ENCODE measurements at places on chromosomes 3 and 15.

- no peaks in the 10 kb centered on the region for H3K36me3 ChIP-seq
- H3K27me3 ChIP-seq: peaks cover 10% of the 10 kb centered on the region
- no peak overlapping the region for H3K27ac ChIP-seq
- no peak for DNase-seq
- H3K4me3 ChIP-seq: no peak overlapping the region
- no peaks in the 10 kb centered on the region for H3K4me1 ChIP-seq
Measured at GRCh38 chr3:155393316-155393715, 99.8 kb upstream of the STRIT1 start.

DNA sequence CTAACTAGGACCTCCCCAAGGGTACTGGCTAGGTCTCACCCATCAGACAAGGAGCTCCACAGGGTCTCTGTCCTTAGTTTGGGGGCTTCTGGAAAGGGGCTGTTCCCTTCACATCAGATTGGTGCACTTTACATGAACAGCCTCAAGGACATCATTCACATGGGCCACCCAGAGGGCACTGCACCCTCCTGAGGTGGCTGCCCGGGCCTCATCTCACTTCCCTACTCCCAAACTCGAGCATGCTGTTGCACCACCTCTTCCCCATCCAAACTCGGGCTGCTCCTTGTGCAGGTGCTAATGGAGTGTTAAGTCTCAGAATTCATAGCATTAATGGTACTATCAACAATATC lies 48.1 kb downstream of the RAB11A start:
- no peaks in the 10 kb centered on the region for H3K27me3 ChIP-seq
- H3K4me3 ChIP-seq: no peak overlapping the region
- no peak overlapping the region for H3K27ac ChIP-seq

DNA sequence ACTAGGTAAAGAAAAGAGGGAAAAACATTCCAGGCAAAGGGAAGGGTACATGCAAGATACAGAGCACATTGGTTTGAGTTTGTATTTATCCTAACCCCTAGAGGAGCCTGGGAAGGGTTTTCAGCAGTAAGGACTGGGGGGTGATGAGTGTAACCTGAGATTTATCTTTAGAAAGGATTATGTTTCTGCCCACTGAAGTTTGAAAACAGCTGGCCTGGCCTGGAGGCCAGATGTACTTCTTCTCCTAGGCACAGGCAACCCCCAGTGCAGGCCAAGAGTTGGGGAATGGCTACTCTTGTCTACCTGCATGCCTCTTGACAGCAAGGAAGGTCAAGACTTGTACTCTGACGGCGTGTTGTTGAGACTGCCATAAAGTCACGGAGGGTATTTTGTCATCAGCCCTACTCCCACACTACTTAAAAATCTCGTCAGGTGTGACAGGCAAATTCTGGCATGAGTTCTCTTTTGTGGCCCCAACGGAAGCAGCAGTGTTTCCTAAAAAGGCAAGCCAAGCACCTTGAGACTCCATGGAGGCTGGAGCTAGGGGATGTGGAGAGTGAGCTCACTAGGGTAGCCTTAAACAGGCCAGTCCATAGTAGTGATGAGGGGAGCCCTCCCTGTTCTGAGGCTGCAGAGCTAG lies 241.5 kb upstream of the WNT5A start:
- H3K27ac ChIP-seq: no peak overlapping the region
- H3K27me3 ChIP-seq: peaks cover 7% of the 10 kb centered on the region
- DNase-seq: no peak
- H3K4me1 ChIP-seq: no peaks in the 10 kb centered on the region

DNA sequence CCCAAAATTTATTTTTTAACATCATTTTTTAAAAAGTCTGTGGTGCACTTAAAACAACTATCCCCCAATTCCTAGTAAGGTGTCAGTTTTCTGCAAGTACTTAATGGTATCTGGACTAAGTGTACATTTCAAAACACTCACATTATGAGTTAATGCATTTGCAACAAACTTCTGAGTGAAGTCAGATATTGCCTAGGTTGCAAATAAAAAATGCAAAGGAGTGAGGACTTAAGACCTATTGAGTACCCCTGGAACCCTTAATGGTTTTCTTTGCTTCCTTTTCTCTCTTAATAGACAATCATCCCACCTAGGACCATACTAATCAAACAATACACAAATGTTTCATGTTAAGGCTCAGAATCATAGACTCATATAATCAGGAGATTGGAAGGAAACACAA lies 1.8 kb upstream of the P2RY1 start:
- peaks cover 17% of the 10 kb centered on the region for H3K4me1 ChIP-seq
- no peak overlapping the region for H3K27ac ChIP-seq
- H3K27me3 ChIP-seq: peaks cover 38% of the 10 kb centered on the region
- H3K4me3 ChIP-seq: no peak overlapping the region
- no peak for DNase-seq

DNA sequence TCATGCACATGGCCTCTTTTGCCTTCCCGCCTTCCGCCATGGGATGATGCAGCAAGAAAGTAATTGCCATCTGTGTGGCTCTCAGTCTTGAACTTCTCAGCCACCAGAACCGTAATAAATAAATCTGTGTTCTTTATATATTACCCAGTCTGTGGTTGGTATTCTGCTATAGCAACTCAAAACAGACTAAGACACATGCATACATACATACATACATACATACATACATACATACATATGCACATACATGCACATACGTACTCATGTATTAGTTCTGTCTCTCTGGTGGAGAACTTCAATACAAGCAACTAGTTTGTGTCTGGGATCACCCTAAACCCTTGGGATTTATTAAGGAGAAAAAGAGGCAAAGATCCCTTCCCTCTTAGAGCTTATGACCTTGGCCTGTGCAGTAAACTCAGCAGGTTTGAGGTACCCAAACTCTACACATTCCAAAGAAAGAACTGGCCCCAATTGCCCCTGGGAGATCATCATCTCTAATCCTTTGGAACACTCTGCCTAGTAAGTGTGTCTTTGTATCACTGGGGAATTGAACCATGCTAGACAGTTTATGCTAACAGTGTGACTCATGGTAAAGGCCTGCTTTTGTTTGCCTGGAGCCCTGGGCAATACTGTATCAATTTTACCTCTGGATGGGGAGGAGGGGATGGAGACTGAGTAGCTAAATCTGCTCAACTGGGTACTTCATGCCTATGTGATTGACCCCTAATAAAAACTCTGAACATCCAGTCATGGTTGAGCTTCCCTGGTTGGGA lies 115.6 kb upstream of the LMCD1 start:
- no peak overlapping the region for H3K4me3 ChIP-seq
- H3K36me3 ChIP-seq: no peaks in the 10 kb centered on the region
- H3K27ac ChIP-seq: no peak overlapping the region
- H3K4me1 ChIP-seq: no peaks in the 10 kb centered on the region
- H3K27me3 ChIP-seq: no peaks in the 10 kb centered on the region
- no peak for DNase-seq

- H3K27me3 ChIP-seq: no peaks in the 10 kb centered on the region
- H3K4me3 ChIP-seq: no peak overlapping the region
- peaks cover 34% of the 10 kb centered on the region for H3K36me3 ChIP-seq
- DNase-seq: no peak
- H3K27ac ChIP-seq: no peak overlapping the region
- peaks cover 27% of the 10 kb centered on the region for H3K4me1 ChIP-seq
Measured at GRCh38 chr15:51724199-51724598, 13.3 kb downstream of the LYSMD2 start.

DNA sequence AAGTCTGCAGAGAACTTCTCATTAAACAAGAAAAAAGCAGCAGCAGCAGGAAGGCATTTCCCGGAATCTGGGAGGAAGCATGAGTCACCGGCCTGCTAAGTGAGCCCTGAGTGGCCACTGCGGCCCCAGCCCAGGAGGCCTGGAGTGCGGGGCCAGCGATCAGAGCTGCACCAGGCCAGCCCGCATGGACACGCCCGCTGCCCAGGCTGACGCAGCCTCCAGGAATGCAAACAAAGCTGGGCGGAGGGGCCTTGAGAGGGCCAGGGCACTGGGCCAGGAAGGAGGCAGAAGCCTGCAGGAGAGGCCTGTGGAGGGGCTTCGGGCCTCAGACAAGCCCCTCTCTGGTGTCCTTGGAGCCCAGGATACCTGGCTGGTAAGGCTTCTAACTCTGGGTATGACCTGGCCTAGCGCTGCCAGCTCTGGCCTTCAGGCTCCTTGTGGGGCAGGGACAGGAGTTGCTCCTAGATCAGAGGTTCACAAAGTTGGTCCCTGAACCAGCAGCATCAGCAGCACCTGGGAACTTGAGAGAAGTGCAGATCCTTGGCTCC lies 101.2 kb downstream of the SMAD6 start:
- H3K4me3 ChIP-seq: no peak overlapping the region
- DNase-seq: no peak
- peaks cover 5% of the 10 kb centered on the region for H3K27me3 ChIP-seq
- H3K36me3 ChIP-seq: no peaks in the 10 kb centered on the region
- H3K4me1 ChIP-seq: no peaks in the 10 kb centered on the region
- H3K27ac ChIP-seq: no peak overlapping the region

DNA sequence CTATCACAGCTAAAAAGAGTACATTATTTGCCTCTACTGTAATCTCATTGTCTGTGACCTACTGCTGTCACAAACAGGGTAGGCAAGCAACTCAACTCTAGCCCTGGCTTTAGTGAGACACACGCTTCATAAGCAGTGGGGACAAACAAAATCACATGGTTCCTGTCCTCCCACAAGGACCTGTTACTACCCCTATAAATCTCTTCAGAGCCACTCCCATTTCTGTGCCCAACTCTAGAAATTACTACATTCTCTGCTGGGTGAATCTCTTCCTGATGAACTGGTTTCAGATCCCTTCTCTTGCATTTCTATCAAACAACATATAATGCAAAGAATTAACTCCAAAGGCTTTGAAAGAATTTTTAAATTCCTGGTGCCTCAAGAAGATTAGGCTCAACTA lies 117.3 kb downstream of the DMXL2 start:
- H3K27ac ChIP-seq: no peak overlapping the region
- H3K4me1 ChIP-seq: no peaks in the 10 kb centered on the region
- no peaks in the 10 kb centered on the region for H3K27me3 ChIP-seq
- no peak overlapping the region for H3K4me3 ChIP-seq

DNA sequence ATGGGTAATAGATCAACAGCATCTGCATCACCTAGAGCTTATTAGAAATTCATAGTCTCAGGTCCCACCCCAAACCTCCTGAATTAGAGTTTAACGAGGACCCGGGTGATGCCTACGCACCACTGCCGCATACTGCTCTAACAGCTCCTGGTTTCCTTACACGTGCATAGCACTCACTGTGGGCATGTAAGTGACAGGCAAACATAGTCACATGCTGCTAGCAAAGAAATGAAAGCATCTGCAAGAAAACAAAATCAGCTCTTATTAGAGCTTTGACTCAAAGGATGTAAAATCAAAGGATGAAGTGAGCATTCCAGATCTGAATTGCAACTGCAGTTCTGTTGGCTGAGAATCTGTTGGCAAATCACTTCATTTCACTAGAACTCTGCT lies 19.1 kb upstream of the RIOX2 start:
- peak overlapping the region; percentile 71 for H3K4me3 ChIP-seq
- H3K4me1 ChIP-seq: peaks cover 36% of the 10 kb centered on the region
- H3K27me3 ChIP-seq: no peaks in the 10 kb centered on the region
- H3K27ac ChIP-seq: peak overlapping the region; percentile 92
- peaks cover 11% of the 10 kb centered on the region for H3K36me3 ChIP-seq
- peak; percentile 31 for DNase-seq

DNA sequence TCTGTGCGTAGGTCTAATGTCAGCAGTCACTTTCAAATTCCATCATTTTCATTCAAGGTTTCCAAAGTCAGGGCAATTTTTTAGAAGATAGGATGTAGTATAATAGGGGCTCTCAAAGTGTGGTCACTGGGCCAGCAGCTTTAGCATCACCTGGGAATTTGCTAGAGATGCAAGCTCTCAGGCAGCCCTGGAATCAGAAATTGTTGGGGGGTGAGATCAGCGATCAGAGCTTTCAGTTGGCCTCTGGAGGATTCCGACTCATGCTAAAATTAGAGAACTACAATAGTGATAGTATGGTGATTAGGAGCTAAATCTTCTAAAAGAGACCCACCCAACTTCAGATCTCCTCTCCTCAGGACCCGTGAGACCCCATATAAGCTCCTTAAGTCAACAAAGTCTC lies 2.4 kb upstream of the FRMD4B start:
- DNase-seq: no peak
- H3K36me3 ChIP-seq: no peaks in the 10 kb centered on the region
- H3K27ac ChIP-seq: no peak overlapping the region
- peaks cover 70% of the 10 kb centered on the region for H3K27me3 ChIP-seq
- H3K4me3 ChIP-seq: no peak overlapping the region

DNA sequence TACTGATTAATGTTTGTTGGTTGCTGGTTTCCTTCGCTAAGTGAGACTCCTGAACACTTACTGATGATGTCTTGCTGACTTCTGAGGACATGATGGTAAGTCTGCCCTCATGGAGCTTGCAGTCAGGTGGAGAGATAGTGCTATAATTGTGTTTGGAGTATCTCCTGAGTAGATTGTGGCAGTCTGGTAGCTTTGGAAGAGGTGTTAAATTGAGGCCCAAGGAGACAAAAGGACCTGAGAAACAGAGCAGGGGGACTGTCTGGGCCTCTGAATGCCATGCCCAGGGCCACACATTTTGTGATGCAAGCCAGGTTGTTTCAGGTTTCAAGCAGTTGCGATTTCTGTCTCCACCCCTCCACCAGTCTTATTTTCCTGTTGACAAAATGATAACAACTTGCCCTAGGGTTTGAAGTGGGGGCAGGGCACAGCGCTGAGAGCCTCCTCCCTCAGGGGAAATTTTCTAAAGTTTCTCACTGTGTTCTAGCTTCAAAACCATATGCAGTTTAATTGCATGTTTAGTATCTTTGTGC lies 16.7 kb downstream of the SMAD3 start:
- H3K27ac ChIP-seq: peak overlapping the region; percentile 92
- H3K4me3 ChIP-seq: peak overlapping the region; percentile 69
- no peaks in the 10 kb centered on the region for H3K27me3 ChIP-seq
- DNase-seq: peak; percentile 86

DNA sequence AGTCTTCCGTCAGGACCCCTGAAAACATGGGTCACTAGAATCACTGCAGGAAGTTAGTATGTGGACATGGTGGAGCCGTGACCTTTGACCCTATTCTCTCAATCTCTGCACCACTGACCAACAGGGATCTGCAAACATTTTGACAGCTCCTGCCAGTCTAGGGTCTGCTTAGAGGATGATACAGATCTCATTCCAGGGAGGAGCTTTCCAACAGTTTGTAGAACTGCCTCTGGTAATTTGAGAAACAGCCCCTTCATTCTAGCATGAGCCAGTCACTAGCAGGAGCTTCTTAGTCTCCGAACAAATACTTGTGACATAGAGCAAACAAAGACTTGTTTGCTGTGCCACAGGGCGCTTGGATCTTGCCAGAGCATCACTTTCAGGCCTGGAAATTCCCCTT lies 270.3 kb upstream of the CFAP20DC start:
- no peak for DNase-seq
- H3K4me1 ChIP-seq: peaks cover 1% of the 10 kb centered on the region
- H3K27me3 ChIP-seq: no peaks in the 10 kb centered on the region
- H3K4me3 ChIP-seq: no peak overlapping the region

DNA sequence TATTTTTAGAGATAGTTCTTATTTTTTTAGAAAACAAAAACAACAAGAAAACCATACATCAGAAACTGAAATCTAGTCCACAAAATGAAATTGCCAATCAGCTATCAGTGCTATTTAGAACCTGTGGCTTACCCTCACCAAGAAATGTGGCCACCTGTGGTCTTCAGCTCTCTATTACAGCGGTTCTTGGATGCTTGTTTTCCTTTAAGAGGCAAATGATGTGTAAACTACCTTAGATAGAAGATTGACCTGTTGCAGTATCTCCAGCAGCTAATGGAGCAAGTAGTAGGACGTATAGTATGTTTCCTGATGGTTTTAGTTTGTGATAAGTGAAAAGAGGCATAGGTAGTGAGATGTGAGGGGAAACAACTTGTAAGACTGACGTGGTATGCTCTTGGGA lies 21.2 kb downstream of the TFG start:
- DNase-seq: no peak
- peaks cover 21% of the 10 kb centered on the region for H3K4me1 ChIP-seq
- H3K36me3 ChIP-seq: peaks cover 40% of the 10 kb centered on the region
- H3K4me3 ChIP-seq: no peak overlapping the region
- H3K27me3 ChIP-seq: no peaks in the 10 kb centered on the region
- no peak overlapping the region for H3K27ac ChIP-seq

Measured in activated CD4-positive, alpha-beta T cell treated with anti-CD3 and anti-CD28 coated beads, Interleukin-2, amount 10 ng/mL, durations not matched to agents 7 days and 5 days (primary cell).